ENCODE measurements at places on chromosomes 12 and 14. TPM values are rescaled to one million over a fixed set of nuclear protein-coding genes. Genes with fewer than 3 reads are reported as not detected.

Gene KITLG
- 1.2 TPM for total RNA-seq

DNA sequence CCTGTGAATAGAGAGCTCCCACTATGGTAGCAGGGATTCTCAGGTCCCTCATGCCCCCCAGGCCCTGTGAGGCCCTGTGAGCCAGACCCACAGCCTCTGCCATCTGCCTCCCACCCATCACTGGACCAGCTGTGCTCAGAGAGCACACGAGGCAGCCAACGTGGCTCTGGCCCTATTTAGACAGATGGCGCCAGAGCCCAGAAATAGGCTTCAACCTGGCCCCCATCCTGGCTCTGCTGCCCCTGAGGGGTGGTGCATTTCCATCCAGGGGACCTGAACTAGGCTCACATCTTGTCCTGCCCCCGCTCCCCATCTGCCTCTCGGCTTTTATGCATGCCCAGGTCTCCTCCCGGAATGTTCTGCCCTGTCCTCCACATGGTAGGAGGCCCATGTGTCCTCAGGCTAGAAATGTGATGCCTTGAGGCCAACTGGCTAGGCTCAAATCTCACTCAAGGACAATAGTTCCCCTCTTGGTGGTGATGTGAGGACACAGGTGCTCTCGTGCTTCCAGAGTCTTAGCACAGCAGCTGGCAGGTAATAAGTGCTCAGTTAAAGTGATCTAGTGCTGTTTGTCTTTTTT is 18.9 kb downstream of the TMEM63C start:
- H3K27ac ChIP-seq: no peak overlapping the region
- H3K36me3 ChIP-seq: no peaks in the 10 kb centered on the region
- H3K4me1 ChIP-seq: no peaks in the 10 kb centered on the region
- H3K27me3 ChIP-seq: peaks cover 11% of the 10 kb centered on the region
- DNase-seq: no peak

GRCh38 chr12:96434107-96434506 is 33.9 kb upstream of the CDK17 start:
- H3K4me1 ChIP-seq: no peaks in the 10 kb centered on the region
- DNase-seq: no peak
- H3K27ac ChIP-seq: no peak overlapping the region
- H3K27me3 ChIP-seq: no peaks in the 10 kb centered on the region
- H3K4me3 ChIP-seq: no peak overlapping the region

Gene FAM234B
- 8.0 TPM for total RNA-seq

- no peak for DNase-seq
- peaks cover under 1% of the 10 kb centered on the region for H3K36me3 ChIP-seq
- H3K4me1 ChIP-seq: peaks cover 17% of the 10 kb centered on the region
- no peak overlapping the region for H3K27ac ChIP-seq
Measured at GRCh38 chr12:124776125-124776513, 87.5 kb downstream of the SCARB1 start.

- H3K27ac ChIP-seq: no peak overlapping the region
- DNase-seq: no peak
- H3K36me3 ChIP-seq: no peaks in the 10 kb centered on the region
- H3K27me3 ChIP-seq: no peaks in the 10 kb centered on the region
- H3K4me1 ChIP-seq: peaks cover 23% of the 10 kb centered on the region
Measured at GRCh38 chr14:73792481-73792880, 59.1 kb upstream of the PTGR2 start.

DNA sequence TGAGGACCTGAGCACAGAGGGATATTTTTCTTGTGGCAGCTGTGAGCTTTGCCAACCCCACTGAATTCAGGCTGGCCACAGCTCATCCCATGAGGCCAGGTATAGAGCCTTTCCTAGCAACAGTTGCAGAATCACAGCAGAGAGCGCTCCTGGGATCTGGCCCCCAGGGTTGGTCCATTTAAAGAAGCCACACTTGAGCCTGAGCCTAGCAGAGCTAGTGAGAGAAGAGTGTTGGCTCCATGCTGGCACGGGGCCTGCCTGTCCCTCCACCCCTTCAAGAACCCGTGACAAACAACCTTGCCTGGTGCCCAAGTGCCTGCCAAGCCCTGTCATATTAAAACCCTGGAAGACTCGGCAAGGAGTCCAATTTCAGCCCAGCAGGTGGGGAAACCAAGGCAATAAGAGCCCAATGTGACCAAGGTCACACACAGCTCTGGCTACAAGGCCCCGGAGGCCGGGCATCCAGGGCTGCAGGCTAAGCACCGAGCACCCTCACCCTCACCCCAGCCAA is 91.6 kb downstream of the LRRC74A start:
- H3K4me1 ChIP-seq: peaks cover 37% of the 10 kb centered on the region
- no peak for DNase-seq
- no peak overlapping the region for H3K4me3 ChIP-seq
- no peaks in the 10 kb centered on the region for H3K27me3 ChIP-seq

GRCh38 chr12:57764662-57765002 is 2.2 kb downstream of the CYP27B1 start:
- no peak for DNase-seq
- H3K36me3 ChIP-seq: peaks cover 8% of the 10 kb centered on the region
- H3K4me1 ChIP-seq: peaks cover 5% of the 10 kb centered on the region
- H3K27me3 ChIP-seq: peaks cover 14% of the 10 kb centered on the region

GRCh38 chr14:99212646-99213045 is 59.4 kb downstream of the BCL11B start:
- no peak overlapping the region for H3K4me3 ChIP-seq
- no peak overlapping the region for H3K27ac ChIP-seq
- H3K4me1 ChIP-seq: no peaks in the 10 kb centered on the region
- no peaks in the 10 kb centered on the region for H3K36me3 ChIP-seq
- DNase-seq: no peak
- no peaks in the 10 kb centered on the region for H3K27me3 ChIP-seq

Gene IL31
- total RNA-seq: not detected

Gene NINJ2
- total RNA-seq: 6.7 TPM

DNA sequence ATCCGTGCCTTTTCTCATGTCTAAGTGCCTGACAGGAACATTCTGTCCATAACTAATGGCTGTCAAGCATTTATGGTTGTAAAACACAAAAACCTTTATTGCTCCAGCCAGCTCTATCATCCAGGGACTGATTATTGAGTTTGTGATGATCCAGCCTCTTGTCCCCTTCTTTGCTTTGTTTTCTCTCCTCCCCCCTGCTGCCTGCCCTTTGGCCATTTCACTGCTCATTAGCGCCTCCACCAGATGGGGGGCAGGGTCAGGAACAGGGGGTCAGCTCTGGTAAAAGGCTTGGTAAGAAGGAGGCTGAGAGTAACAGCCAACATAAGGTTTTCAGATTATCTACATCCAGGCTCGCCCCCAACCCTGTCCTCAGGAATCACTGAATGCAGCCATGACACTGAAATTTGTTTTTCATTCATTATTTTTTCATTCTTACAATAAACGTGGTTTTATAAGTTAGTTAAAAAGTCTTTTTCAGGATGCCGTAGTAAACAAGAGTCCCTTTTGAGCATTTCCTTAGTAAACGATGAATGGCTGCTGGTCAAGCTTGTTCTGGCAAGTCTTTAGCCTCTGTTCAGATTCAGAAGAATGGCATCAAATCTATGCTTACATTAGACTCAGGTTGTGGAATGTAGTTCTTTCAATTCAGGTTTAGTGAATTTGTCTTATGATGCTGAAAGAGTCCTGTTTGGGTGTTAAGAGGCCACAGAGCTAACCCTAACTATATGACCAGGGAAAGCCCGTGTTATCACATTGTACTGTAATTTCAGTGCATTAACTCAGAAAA is 21.7 kb downstream of the HMGA2 start:
- no peaks in the 10 kb centered on the region for H3K27me3 ChIP-seq
- H3K36me3 ChIP-seq: no peaks in the 10 kb centered on the region
- H3K4me3 ChIP-seq: no peak overlapping the region
- DNase-seq: no peak
- no peaks in the 10 kb centered on the region for H3K4me1 ChIP-seq

Gene GLIPR1L2
- total RNA-seq: 0.25 TPM

GRCh38 chr12:11561411-11561810 is 88.1 kb upstream of the ETV6 start:
- no peak overlapping the region for H3K27ac ChIP-seq
- no peak for DNase-seq
- no peaks in the 10 kb centered on the region for H3K27me3 ChIP-seq

Gene PPP2R5E
- 13.1 TPM for total RNA-seq

Gene PLA2G1B
- 0.84 TPM for total RNA-seq

DNA sequence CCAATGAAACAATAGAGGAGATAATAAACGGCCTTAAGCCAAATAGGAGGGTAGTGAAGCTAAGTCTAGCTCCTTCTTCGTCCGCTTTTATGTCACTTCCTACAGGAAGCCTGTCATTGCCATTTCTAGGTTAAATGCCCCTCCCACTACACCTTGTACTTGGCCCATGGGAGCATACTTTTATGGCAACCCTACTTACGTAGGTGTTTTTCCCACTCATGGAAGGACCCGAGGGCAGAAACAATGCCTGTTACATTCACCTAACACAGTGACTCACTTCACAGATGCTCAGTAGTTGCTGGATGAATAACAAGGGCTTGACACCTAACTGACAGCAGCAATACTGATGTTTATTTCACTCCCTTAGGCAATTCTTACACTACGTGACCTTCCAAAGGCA is 44.5 kb downstream of the ALKBH1 start:
- no peak overlapping the region for H3K4me3 ChIP-seq
- H3K27ac ChIP-seq: no peak overlapping the region
- H3K4me1 ChIP-seq: no peaks in the 10 kb centered on the region
- H3K27me3 ChIP-seq: no peaks in the 10 kb centered on the region

- no peak for DNase-seq
- no peak overlapping the region for H3K4me3 ChIP-seq
- no peaks in the 10 kb centered on the region for H3K36me3 ChIP-seq
- H3K27ac ChIP-seq: no peak overlapping the region
- H3K27me3 ChIP-seq: no peaks in the 10 kb centered on the region
- H3K4me1 ChIP-seq: no peaks in the 10 kb centered on the region
Measured at GRCh38 chr12:119343130-119343529, 8.6 kb downstream of the CCDC60 start.

GRCh38 chr12:102421802-102422583 is 58.4 kb downstream of the IGF1 start:
- peaks cover 39% of the 10 kb centered on the region for H3K4me1 ChIP-seq
- H3K4me3 ChIP-seq: no peak overlapping the region
- no peak for DNase-seq
- no peaks in the 10 kb centered on the region for H3K27me3 ChIP-seq
- no peak overlapping the region for H3K27ac ChIP-seq

- H3K27me3 ChIP-seq: no peaks in the 10 kb centered on the region
- peaks cover 4% of the 10 kb centered on the region for H3K36me3 ChIP-seq
- H3K4me3 ChIP-seq: peak overlapping the region; percentile 78
- peak; percentile 83 for DNase-seq
- H3K27ac ChIP-seq: peak overlapping the region; percentile 86
- H3K4me1 ChIP-seq: no peaks in the 10 kb centered on the region
Measured at GRCh38 chr12:93571365-93571924, 1.0 kb upstream of the SOCS2 start.

DNA sequence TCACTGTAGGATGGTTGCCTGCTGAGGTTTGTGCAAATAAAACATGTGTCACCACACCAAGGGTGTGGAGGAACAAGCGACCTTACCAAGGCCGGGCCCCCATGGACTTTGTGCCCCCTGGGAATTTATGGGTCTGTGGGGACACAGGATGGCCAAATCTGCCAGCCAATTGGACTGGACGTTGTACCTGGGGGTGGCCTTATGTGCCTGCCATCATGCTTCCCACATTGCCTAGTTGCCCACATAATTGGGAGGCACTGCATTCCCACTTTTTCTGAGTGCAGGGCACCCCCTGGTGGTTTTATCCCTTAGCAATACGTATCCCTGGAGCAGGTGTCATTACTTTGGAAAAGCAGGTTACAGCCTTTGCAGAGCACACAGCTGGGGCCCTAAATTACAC is 92.6 kb upstream of the TMPO start:
- no peaks in the 10 kb centered on the region for H3K27me3 ChIP-seq
- DNase-seq: no peak
- H3K4me3 ChIP-seq: no peak overlapping the region
- H3K4me1 ChIP-seq: no peaks in the 10 kb centered on the region
- H3K27ac ChIP-seq: no peak overlapping the region

- H3K27me3 ChIP-seq: no peaks in the 10 kb centered on the region
- H3K27ac ChIP-seq: no peak overlapping the region
- no peaks in the 10 kb centered on the region for H3K4me1 ChIP-seq
- no peak overlapping the region for H3K4me3 ChIP-seq
Measured at GRCh38 chr12:11746940-11747716, 97.7 kb downstream of the ETV6 start.

- H3K36me3 ChIP-seq: no peaks in the 10 kb centered on the region
- no peaks in the 10 kb centered on the region for H3K4me1 ChIP-seq
- H3K27me3 ChIP-seq: no peaks in the 10 kb centered on the region
Measured at GRCh38 chr12:91951571-91951970, 194.1 kb downstream of the BTG1 start.

DNA sequence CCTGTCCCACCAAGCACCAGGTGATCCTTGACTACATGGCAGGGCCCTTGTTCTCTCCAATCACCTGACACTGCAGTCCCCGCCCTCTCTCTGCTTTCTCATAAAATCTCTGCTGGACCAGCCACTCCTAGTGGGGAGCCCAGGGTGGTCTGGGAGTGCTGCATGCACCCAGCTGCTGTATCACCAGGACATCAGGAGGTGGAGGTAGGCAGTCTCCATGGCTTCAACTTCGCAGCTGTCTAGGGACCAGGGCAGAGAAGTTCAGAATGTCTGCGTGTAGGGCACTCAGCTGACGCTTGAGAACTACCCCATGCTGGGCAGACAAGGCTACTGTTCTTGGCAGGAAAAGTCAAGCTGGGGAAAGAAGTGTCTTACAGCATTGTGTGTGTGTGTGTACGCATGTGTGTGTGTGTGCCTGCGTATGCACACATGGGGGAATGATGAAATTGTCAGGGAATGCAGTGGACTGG is 2.6 kb downstream of the WSCD2 start:
- H3K4me3 ChIP-seq: no peak overlapping the region
- H3K27ac ChIP-seq: no peak overlapping the region
- H3K4me1 ChIP-seq: peaks cover 14% of the 10 kb centered on the region

Gene KRT85
- total RNA-seq: not detected

Gene SLC8B1
- 23.8 TPM for total RNA-seq

GRCh38 chr12:54265364-54265812 is 14.5 kb downstream of the CBX5 start:
- H3K27me3 ChIP-seq: no peaks in the 10 kb centered on the region
- no peak for DNase-seq
- H3K36me3 ChIP-seq: no peaks in the 10 kb centered on the region
- H3K4me1 ChIP-seq: peaks cover 6% of the 10 kb centered on the region

Gene NGB
- total RNA-seq: not detected

- H3K27ac ChIP-seq: peak within 1 kb of the TSS; percentile 7
- peaks cover 19% of the 10 kb centered on the region for H3K4me1 ChIP-seq
- H3K4me3 ChIP-seq: peak within 1 kb of the TSS; percentile 65
- peaks cover 2% of the 10 kb centered on the region for H3K27me3 ChIP-seq
Measured at GRCh38 chr14:52313903-52314594, at the start of gene PTGER2. Gene PTGER2 (plus strand): TSS chr14:52314312. CDS start chr14:52314549, 237 bp downstream.

Gene MYH6
- total RNA-seq: 0.17 TPM

All from liver (tissue), 10 donors.